Activated CD4-positive, alpha-beta T cell treated with anti-CD3 and anti-CD28 coated beads for 36 hours (primary cell): ENCODE measurements at places on chromosomes 13 and 19. TPM values are rescaled to one million over a fixed set of nuclear protein-coding genes. Genes with fewer than 3 reads are reported as not detected.

- DNase-seq = peak; percentile 60
Measured at GRCh38 chr19:42276821-42277220, 7.8 kb downstream of the CIC start.

DNA sequence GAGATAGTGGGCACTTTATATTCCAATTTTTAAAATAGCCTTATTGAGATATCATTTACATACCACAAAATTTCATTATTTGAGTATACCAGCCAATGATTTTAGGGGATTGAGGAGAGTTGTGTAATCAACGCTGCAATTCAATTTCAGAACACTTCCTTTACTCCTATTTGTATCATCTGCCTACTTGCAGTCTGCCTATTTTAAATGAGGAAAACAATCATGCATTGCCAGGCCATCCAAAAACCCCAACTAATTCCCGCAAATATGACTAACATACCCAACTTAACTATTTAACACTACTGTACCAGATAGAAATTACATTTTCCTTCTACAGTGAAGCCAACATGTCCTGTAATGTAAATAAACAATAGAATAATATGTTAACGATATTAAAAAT lies 26.7 kb downstream of the CAB39L start:
- no peak for DNase-seq

- no peak for DNase-seq
Measured at GRCh38 chr13:27853335-27853734, 61.1 kb downstream of the GSX1 start.

Gene TNFSF9
- 0.57 TPM for total RNA-seq

DNA sequence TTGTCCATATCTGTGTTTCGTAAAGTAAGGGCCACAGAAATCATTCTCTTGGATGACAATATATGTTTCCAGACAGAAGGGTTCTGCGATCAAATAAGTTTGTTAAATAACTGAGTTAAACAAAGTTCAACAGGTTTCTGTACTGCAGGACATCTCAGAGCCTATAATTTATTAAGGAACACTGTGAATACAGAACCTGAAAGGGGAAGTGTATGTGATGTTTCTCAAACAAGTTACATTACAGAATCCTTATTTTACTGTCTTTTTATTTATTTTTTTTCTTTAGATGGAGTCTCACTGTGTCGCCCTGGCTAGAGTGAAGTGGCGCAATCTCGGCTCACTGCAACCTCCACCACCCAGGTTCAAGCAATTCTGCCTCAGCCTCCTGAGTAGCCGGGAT lies 55.4 kb upstream of the GTF2F2 start:
- no peak for DNase-seq

DNA sequence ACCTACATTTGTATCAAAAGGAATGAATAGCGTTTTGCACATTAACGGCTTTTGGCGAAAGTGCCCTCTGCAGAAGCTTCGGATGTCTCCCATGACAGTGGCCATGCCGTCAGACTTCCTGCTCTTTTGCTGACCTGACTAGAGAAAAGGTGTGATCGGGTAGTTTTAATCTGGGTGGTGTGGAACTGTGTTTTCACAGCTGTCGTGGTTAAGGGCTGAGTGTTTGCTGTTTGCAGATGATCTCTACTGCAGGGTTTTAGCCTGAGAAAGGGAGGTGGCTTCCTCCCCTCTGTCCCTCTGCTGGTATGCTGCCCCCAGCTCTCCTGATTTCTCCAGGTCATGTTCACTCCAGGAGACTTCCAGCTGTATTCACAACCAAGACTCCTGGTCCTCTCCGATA lies 22.4 kb downstream of the ZNF71 start:
- no peak for DNase-seq

DNA sequence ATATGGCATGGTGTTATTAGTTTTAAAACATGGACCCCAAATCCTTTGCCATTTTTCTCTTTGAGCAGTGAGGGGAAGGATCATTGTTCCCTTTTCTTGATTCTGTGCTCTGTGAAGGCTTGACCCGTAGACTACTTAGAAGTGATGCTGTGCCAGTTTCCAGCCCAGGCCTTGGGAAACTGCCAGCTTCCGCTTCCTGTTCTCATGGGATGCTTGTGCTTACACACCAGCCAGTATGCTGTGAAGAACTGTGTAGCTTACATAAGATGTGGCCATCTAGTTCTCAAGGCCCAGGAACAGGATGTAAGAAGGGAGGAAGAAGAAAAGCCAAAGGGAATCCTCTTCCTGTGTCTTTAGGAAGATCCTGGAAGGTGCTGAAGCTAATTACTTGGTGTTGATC lies 180.9 kb downstream of the PCCA start:
- DNase-seq = no peak

- no peak for DNase-seq
Measured at GRCh38 chr13:112392719-112393118, 16.6 kb downstream of the SPACA7 start.

GRCh38 chr19:1748115-1748872 lies 5.0 kb upstream of the ONECUT3 start:
- DNase-seq = no peak

Gene RFPL4AL1
- total RNA-seq = not detected

GRCh38 chr13:59730026-59730425 lies 433.7 kb downstream of the DIAPH3 start:
- DNase-seq = no peak

Gene CGB3
- total RNA-seq = not detected

DNA sequence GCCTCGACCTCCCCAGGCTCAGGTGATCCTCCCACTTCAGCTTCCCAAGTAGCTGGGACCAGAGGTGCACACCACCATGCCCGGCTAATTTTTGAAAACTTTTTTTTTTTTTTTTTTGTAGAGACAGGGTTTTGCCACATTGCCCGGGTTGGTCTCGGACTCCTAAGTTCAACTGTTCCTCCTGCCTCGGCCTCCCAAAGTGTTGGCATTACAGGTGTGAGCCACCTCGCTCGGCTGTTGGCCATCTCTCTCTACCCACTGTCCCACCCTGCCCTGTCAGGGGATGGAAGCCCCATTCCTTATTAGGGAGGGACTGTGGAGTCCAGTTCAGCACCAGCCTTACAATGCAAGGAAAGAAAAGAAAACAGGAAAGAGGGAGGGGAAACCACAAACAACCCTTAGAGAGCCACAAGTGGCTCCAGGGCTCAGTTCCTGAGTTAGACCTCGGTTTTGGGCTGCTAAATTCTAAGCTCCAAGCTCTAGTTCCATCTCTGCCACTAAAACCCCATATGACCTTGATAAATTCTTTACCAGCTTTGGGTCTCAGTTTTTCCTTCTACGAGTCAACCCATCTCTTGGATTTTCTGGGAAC lies 31.7 kb downstream of the ACTL9 start:
- DNase-seq = no peak

- DNase-seq = no peak
Measured at GRCh38 chr19:48455908-48456562, 661 bp downstream of the KCNJ14 start.

- DNase-seq = no peak
Measured at GRCh38 chr13:104086759-104087158, 1020.5 kb upstream of the SLC10A2 start.

GRCh38 chr13:112984501-112984900 lies 15.5 kb downstream of the MCF2L start:
- DNase-seq = no peak

Gene PLPP2
- 0.42 TPM for total RNA-seq

Gene ZNF575
- total RNA-seq = 3.4 TPM

DNA sequence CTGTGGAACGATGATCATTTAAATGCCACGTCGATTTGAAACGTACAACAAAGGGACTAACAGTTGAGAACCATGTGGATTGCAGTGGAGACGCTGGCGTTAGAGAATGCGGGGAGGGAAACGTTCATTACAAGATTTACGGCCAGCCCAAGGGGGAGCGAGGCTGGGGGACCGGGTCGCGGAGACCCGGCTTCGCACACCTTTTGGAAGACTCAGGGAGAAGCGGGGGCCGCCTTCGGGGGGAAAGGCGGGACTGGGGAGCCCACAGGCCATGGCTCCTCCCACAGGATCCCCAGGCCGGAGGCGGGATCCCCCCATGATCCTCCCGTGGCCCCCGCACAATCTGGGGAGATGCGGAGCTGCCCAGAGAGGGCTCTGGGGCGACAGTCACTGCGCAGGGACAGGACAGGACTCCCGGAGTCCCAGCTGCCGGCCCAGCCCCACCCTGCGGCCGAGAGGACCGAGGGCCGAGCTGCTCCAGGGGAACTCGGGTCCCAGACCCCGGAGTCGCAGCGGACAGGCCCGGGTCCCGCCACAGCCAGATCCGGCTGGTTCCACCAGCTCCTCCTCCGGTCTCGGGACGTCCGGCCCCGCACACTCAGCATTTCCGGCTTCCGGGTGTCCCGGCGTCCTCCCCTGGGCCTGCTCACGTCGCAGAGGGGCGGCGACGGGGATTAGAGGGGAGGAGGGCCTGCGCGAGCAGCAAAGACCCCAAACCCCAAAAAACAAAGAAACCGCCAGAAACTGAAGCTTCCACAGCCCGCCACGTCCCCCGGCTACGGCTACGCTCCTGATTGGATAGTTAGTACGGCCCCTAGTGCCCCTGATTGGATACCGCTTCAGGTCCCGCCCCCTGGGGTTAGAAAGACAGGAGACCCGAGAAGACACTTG lies 21.1 kb upstream of the OR10H1 start:
- peak; percentile 96 for DNase-seq

GRCh38 chr13:26881154-26881553 lies 120.6 kb upstream of the GPR12 start:
- no peak for DNase-seq

Gene TNFSF13B
- 2.4 TPM for total RNA-seq
